Vagina (tissue), 2 donors: ENCODE measurements at places on chromosomes 4 and X.

GRCh38 chrX:13719192-13719856 lies 15.1 kb downstream of the TRAPPC2 start:
- no peak for DNase-seq

GRCh38 chr4:16045687-16046086 lies 38.1 kb downstream of the PROM1 start:
- DNase-seq: no peak

GRCh38 chrX:73581002-73581628 lies 18.1 kb downstream of the CHIC1 start:
- no peak for DNase-seq

GRCh38 chr4:158599150-158599549 lies 72.5 kb downstream of the C4orf46 start:
- DNase-seq: no peak

DNA sequence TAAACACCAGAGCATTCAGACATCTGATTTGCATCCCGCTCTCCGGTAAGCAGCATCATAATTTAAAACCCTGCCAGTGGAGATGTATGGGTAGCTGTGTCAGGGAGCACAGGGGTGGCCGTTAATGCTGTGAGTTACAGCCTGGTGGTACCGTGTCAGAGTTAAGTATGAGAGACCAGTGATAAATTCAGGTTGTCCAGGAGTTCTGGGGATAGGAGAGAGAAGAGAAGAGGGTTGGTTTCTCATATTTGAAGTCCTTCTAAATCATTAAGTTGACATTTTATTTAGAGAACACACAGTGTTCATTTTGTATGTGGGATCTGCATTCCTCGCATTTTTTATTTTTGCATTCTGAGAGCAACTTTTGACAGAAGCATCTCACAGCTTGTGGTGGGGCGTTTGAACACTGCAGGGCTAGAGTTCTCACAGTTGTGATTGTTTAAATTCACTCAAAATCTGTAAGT lies 157.6 kb downstream of the DCLK2 start:
- DNase-seq: no peak

DNA sequence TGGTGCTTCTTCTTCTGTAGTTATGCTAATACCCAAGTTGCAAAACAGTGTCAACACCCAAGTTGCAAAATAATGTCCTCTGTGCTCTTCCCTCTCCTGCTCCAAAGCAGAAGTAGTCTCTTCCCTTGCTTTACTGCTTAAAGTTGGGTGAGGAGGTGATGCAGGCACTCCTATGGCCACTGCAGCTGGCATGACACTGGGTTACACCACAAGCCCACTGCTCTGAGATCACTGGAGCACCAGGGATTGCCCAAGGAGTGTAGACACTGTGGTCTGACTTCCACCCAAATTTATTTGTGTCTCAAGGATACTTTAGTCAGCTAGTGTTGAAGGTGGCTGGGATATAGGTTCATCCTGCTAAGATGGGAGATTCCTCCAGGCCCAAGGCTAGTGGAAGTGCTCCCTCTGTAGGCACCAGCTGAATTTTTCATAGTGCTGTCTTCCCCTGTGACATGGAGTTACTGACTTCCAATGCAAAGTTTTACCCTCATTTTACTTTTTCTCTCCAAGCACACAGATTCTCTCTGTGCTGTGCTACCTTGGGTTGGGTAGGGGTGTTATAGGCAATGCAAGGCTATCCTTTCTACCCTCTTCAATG lies 196.2 kb upstream of the TENT5D start:
- no peak for DNase-seq

GRCh38 chrX:134520860-134521390 lies 61.0 kb downstream of the HPRT1 start:
- no peak for DNase-seq
